ENCODE measurements at places on chromosomes 4 and X.

- no peak for DNase-seq
Measured at GRCh38 chr4:32858971-32859370, 2138.8 kb downstream of the PCDH7 start.

DNA sequence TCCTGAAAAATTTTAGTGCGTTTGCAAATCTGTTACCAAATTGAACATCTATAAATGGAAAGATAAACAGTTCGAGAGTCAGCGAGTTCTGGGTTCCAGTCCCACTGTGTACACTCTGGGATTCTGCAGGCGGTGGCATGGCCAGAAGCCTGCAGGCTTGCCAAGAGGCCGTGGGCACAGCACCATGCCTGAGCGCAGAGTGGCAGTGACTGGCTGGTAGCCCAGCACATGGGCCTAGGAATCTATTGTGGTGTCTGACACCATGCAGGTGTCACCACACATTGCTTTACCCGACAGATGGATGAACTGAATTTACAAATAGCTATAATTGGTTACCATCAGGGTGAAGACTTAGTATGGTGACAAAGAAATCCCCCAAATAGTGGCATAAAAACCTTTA, 71.7 kb upstream of the TLR3 start:
- no peak for DNase-seq

DNA sequence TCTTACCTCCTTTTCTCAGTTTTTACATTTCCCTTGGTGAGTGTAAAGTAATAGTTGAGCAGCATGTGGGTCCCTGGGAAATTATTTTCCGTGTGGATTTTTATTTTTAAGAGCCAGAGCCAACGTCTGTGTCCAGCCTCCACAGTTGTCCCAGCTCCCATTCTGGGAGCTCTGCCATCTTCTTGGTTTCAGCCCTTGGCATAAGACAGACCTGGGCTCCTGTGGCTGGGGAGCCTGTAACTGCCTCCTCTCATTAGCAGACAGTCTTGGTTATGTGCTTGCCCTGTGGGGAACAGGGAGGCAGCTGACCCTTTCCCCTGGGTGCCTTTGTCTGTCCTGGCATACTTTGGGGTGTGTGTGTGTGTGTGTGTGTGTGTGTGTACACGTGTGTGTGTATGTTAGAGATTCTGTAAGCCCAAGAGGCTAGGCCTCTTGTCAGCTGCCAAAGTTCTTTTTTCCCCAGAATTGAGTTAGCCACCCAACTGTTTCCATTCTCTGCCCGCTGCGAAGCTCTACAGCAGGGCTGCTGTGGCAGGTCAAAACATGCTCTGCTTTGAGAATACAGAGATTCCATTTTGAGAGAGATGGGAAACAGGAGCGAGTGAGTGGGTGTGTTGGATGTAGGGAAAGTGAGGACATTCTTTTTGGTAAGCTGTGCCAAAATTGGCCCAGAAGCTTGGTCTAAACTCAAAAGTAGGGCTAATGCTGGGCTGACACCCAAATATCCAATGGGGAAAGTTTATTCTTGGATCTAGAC, 140.7 kb downstream of the TMEM164 start:
- no peak for DNase-seq

- no peak for DNase-seq
Measured at GRCh38 chrX:24124244-24124799, 25.2 kb upstream of the ZFX start.

DNA sequence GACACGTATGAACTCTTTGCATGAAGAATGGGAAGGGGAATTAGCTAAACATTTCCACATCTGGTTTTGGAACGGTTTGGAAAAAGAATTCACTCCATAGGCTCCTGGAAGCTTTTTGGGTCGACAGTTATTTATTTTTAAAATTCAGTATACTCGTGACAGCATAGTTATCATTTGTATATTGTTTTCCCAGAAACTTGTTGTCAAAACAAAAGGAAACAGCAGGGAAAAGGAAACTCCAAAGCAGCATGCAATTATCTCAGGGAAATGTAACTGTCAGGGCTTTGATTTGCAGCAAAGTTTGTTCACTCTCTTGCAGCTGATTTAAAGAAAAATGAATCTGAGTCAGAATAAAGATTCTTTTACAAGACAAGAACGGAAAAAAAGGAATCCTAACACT, 86.5 kb downstream of the PLAC1 start:
- no peak for DNase-seq

DNA sequence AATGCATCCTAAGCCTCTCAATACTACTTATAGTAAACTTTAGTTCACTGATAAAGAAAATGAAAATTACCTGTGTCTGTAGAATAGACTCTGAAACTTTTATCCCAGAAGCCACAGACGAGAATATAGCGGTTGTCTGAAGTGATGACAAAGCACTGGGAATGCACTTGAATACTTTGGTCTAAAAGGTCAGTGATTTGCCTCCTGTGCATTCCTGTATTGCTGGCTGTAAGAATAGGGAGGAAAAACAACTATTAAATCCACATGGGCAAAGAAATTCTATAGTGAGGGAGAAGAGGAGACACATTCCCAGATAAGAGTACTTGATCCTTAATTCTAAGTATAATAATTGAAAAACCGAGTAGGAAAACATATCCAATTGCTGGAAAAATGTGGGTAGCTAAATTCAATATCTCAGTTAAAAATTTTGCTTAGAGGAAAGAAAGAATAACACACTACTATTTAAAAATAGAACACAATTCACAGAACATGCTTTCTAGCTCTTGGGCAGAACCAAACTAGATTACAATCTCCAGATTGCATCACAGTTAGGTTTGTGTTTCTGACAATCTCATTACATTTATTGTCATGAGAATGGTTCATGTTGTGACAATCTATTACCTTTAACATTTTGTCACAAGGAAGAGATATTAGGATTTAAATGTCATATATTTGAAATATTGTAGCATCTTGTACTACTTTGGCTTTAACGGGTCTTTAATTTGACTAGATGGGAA, 232.1 kb downstream of the DCLK2 start:
- DNase-seq: no peak

DNA sequence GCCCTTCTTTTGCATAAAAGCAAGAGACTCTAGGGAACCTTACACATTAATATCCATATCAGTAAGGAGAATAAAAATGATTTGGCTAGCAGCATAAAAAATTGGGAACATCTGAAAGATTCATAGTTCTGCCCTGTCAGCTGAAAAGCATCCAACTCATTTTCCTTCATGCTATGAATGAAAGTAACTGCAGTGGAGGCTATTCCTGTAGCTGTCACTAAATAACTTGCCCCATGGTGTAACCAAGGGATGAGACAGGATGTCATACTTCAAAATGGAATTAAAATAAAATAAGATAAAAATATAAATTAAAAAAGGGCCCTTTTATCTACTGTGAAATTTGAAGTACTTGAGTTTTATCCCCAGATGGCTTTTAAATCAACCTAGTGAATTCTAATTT, 878.8 kb downstream of the C4orf33 start:
- no peak for DNase-seq

DNA sequence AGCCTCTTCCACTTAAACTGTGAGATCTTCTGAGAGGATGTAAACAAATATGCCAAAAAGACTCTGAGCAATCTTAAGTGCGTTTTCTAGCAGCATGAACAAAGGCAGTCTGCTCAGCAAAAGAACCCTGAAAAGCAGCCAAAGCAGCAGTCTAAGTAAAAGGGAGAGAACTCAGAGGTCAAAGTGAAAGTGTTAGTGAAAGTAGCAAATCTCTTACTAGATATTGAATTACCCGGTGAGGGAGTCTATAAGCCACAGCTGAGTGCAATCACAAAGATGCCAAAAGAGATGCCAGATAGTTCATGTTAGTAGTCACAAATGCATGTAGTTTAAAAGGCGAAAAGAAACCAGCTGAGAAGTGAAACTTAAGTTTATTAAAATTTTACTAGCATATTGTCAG, 7.9 kb upstream of the GNRHR start:
- DNase-seq: no peak

GRCh38 chr4:183996868-183997267, 91.8 kb downstream of the STOX2 start:
- no peak for DNase-seq

GRCh38 chr4:182385897-182386296, 142.7 kb downstream of the TENM3 start:
- no peak for DNase-seq

DNA sequence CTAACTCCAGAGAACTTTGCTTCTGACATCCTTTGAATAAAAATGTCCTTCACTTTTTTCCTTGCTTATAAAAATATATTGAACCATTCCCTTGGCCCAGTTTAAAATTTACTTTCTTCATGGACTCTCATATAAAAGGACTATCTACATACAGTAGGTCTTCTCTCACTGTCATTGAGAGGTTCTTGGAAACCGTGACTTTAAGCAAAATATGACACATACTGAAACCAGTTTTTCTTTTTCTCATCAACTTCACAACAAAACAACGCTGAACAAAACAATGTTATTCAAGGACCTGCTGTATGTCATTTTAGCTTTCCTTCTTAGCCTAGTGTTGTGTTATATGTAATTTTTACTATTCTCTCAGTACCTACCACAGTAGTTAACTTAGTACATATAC, 496.8 kb downstream of the CENPC start:
- no peak for DNase-seq

- no peak for DNase-seq
Measured at GRCh38 chrX:29466456-29466855, 748.9 kb upstream of the MAGEB2 start.
